ENCODE measurements at places on chromosomes 6 and 20.

GRCh38 chr6:37809197-37809543 lies 10.4 kb upstream of the ZFAND3 start:
- no peak for DNase-seq

DNA sequence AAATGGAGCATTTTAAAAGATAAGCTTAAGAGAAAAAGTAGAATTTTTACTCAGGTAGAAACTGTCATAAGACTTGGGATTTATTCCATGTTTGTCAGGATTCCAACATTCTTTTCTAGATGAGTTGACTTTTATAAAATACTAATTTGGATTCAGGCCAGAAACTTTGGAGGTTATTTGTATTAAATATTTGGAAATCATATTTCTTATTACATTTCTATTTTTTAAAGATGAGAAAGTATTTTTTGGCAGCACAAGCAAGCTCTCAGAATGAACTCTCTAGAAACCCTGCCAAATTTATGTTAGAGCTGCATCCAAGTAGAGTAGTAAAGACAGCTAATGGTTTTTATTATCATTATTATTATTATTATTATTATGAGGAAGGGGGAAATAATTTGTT lies 1014.9 kb upstream of the GJE1 start:
- DNase-seq: no peak

- DNase-seq: no peak
Observed at GRCh38 chr6:147507162-147508041, 1.1 kb upstream of the SAMD5 start.

DNA sequence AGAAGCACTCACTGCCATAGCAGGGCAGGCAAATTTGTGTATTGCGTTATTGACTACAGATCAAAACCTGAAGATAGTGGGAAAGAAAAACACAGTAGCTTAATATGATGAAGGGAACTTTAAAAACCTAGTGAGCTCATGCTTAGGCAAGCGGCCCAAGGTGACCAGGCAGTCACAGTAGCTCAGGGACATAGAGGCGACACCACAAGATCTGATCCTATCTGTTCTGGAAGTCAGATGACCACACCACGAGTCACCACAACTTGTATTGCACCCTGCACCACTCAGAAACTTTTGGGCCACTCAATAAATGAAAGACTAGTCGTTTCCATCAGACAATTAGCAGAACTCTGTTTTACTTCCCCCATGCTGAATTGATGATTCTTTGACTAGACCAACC lies 4.9 kb downstream of the CLIC5 start:
- DNase-seq: no peak

GRCh38 chr6:82362878-82363427 lies 664 bp upstream of the TPBG start:
- no peak for DNase-seq
